ENCODE measurements at places on chromosomes 13 and 19.

GRCh38 chr19:13842291-13843103, 34.4 kb upstream of the NANOS3 start:
- DNase-seq, result peak; percentile 77

GRCh38 chr13:109877809-109878208, 91.4 kb upstream of the IRS2 start:
- no peak for DNase-seq

- DNase-seq, result no peak
Observed at GRCh38 chr13:108266321-108266990, 3.1 kb upstream of the TNFSF13B start.

GRCh38 chr19:30155381-30156200, 213.6 kb downstream of the URI1 start:
- DNase-seq, result no peak

GRCh38 chr19:39676004-39676403, 20.3 kb downstream of the LGALS16 start:
- DNase-seq, result no peak

DNA sequence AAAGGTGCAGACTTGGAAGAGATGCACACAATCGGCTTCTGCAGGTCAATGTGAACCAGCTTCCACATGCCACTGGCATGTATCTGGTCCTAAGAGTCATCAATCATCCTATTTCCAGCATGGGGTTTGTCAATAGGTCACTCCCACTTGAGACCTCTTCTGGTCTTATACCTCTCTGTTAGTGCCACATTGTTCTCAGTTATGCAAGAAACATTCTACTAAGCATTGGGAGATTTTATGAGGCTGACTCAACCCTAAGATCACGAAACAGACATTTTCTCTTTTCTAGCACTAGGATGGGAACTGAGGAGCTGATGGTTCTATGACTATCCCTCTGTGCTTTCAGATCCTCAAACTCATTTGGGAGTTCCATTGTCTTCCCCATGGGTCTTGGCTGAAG, 581.5 kb upstream of the KLF12 start:
- no peak for DNase-seq

DNA sequence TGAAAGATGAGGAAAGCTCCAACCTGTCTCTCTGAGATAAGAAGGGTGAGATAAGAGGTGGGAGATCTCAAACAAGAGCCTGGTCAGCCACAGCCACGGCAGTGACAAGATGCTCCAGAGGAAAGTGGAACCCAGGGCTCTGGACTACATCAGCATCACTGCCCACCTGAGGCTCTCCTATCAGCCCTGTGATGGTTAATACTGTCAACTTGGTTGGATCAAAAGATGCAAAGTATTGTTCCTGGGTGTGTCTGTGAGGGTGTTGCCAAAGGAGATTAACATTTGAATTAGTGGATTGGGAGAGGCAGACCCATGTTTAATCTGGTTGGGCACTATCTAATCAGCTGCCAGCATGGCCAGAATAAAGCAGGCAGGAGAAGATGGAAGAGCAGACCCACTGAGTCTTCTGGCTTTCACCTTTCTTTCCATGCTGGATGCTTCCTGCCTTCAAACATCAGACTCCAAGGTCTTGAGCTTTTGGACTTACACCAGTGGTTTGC, 476.6 kb upstream of the NBEA start:
- no peak for DNase-seq

DNA sequence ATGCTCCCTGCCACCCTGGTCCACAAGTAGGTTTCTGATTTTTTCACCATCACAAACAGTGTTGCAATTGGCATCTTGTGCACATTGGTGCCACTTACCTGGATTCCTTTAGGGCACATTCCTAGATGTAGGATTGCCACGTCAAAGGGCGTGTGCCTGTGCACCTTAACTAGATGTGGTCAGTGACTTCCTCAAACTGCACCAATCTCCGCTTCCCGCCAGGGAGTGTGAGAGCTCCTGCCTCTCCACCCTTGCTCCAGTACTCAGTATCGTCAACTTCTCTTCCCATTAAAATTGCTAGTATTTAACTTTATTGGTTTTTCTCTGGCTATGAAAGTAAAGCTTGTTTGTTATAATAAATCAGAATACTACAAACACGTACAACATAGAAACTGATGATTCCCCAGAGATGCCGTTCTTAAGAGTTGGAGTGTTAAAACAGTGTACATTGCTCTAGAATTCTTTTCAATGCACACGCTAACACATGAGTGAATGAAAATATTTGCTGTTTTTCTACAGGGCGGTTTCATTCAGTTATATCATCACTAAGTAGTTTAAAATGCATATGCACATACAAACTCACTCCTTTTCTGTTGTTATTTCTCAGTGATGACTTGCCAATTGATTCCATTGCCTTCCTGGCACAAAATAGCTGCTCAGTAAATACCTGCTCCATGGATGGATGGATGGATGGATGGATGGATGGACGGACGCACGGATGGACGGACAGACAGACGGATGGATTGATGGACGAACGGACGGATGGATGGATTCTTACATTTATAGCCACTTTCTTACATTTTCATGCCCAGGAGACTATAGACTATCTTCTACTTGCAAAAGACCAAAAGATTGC, 23.4 kb downstream of the CCNE1 start:
- no peak for DNase-seq

DNA sequence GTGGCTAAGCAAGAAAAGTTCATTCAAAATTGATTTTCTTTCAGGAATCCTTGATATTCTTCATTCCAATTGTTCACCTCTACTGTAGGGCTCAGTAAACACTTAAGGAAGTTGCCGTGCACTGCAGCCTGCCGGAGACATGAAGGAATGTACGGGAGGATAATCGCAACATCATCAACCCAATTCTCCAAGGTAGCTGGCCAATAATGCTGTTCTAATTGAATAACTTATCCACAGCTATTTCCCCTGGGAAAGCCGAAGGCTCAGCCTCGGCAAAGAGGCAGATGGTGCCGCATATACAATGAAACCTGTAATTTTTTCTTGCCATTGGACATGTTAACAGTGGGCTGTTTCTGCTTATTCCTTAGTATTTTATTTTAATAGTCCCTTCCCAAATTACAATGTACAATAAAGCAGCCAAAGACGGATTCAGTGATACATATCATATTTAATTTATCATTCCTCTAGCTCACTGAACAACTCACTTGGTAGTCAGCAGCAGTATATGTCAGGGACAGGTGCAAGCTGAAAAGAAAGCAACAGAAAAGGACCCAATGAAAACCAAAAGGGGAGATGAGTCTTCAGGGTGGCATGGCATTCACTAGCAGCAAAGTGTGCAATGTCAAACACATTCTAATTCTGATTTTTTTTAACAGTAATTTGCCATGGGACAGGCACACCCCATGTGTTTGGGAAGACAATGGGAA, 420.5 kb upstream of the KLF12 start:
- no peak for DNase-seq

- DNase-seq, result no peak
Observed at GRCh38 chr19:7769171-7769570, 6.1 kb downstream of the CLEC4M start.

All from ACHN (cell line).